Amniotic stem cell (primary cell): ENCODE measurements at places on chromosomes 12 and 14.
A peak's percentile ranks its signal among the peaks of the same experiment; 100 is the strongest.

DNA sequence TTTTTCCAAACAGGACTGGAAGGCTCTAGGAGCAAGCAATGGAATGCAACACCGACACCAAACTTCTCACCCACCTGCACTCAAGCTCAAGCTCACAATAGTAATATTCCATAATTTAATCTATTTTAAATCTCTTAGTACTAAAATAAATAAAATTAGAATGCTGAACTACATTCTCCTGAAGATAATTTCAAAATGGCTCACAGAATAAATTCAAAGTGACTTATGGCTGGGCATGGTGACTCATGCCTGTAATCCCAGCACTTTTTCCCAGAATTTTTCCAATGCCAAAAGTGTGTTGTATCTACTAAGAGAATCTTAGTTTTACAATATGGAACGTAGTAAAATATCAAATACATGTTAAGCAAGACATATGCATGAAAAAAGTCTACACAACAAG is 31.5 kb downstream of the DUSP16 start:
- DNase-seq: no peak

- no peak for DNase-seq
Measured at GRCh38 chr14:34981743-34982420, 910 bp upstream of the SRP54 start.

GRCh38 chr12:82474181-82474797 is 116.0 kb downstream of the METTL25 start:
- no peak for DNase-seq

DNA sequence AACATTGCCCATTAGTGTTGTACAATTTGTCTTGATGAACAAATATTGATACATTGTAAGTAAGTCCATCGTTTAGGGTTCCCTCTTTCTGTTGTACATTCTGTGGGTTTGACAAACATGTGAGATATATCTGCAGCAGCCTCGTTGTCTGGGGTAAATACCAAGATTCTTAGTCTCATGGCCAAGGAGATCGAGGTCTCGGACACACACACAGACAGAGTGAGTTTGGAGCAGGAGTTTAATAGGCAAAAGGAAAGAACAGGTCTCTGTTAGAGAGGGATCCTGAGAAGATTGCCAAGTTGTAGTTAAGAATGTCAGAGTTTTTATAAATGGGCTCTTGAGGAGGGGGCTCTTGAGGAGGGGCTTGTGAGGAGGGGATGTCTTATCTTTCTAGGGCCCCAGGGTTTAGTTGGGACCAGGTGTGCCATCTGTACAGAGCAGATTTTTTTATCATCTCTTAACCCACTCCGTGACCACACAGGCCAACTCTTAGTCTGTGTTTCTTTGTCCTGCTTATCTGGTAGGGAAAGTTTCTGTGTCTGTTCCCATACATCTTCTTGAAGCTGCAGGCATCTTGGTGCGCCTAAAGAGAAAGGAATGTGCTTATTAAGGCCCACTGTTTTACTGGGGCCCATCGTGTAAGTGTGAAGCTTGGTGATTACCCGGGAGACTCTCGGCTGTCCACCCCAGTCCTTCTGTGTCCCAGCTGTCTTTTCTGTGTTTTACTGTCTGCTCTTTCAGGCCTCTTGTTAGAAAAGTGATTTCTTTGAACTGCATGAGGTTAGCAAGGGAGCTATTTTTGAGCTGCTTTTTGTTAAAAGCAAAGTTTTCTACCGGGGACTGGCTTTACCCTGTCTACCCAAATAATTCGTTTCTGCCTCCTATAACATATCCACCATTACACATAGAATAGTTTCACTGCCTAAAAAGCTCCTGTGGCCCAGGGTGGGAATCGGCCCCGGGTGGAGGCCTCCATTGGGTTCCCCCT is 22.4 kb upstream of the CLEC2D start:
- DNase-seq: no peak

GRCh38 chr12:104975587-104976343 is 10.4 kb upstream of the NOPCHAP1 start:
- DNase-seq: peak; percentile 9

DNA sequence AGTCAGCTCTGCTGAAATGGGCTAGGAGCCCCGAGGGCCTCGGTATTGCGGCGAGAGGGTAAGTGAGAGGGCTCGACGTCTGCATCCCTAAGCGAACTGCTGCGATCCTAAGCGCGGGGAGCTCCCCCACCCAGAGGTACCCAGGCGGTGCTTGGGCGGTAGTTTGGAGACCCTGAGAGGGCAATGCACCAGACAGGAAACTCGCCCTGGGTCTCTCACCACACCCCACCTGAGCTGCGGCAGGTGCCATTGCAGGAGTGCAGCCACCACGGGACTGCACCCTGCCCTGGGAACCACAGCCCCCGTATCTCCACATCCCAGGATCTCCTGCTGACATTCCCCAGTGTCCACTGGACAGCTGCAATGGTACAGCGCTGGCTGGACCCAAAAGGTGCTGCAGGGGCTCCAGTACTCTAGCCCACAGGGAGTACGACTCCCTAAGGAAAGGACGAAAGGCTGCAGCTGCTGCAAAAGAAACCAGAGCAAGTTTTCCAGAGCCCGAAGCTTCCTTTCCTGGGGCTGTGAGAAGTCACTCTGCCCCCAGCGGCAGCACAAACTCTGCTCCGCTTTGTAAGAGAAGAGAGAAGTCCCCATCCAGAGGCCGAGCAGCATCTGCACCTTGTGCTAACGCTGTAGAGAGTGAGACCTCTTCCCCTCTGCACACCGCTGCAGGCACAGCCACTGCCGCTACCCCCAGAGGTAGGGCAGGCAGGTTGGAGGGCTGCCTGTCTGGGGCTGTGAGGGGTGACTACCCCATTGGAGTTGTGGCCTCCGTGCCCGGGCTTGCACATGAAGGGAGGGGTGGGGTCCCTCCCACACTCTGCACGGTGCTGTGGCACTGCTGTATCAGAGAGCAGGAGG is 31.1 kb upstream of the MON2 start:
- peak; percentile 33 for DNase-seq

DNA sequence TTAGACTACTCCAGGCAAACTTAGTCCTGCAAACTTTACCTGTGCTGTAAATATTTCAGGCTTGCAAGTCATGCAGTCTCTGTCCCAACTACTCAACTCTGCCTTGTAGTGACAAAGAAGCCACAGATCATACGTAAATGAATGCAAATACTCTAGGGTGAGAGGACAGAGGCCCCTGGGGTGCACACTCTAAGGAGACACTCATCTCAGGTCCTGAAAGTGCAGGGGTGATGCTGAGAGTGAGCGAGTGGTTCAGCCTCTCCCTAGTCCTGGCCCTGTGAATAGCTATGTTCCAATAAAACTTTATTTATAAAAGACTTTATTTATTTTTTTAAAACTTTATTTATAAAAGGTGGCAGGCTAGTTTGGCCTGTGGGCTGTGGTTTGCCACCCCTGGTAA is 34.9 kb downstream of the HCAR2 start:
- no peak for DNase-seq

GRCh38 chr12:26091822-26092221 is 33.0 kb downstream of the BHLHE41 start:
- no peak for DNase-seq

DNA sequence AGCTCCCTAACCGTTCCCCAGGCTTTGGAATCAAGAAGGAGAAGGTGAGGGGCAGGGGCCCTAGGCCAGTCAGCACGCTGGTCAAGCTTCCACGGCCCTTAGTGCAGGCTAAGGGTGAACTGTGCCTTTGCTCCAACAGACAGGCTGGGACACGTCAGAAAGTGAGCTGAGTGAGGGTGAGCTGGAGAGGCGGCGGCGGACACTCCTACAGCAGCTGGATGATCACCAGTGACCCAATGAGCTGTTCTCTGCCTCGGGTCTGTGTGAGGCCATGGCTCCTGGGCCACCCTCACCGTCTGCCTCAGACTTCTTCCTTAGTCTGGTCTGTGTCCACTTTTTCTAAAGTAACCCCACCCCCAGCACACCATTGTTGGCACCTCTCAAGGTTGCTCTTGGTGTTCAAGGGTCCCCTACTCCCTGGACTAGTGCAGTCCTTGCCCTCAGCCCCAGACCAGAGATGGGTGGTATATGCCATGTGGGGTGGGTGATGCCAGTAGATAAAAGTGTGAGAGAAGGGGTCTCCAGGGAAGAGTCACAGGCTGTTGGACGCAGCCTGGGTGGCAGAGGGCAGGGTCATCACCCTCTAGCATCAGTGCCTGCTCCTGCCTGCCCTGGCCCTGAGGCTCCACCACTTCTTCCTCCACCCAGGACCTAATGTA is 20.7 kb downstream of the PRPF40B start:
- DNase-seq: no peak

DNA sequence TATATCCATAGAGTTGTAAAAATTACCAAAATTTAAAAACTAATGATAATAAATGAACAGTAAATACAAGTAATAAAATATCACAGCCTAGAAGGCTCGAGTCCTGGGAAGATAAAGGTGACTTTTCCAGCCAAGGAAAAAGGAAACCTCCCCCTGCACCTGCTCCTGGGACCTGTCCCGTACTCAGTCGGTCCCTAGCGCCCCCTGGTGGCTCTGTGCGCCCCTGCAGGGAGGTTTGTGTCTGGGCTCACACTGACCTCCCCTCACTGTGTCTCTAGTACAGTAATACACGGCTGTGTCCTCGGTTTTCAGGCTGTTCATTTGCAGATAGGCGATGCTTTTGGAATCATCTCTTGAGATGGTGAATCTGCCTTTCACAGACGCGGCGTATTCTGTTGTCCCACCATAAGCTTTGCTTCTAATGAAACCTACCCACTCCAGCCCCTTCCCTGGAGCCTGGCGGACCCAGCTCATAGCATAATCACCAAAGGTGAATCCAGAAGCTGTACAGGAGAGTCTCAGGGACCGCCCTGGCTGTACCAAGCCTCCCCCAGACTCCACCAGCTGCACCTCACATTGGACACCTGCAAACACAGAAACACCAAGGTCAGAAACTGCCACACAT is 1030.4 kb downstream of the TMEM121 start:
- DNase-seq: no peak

DNA sequence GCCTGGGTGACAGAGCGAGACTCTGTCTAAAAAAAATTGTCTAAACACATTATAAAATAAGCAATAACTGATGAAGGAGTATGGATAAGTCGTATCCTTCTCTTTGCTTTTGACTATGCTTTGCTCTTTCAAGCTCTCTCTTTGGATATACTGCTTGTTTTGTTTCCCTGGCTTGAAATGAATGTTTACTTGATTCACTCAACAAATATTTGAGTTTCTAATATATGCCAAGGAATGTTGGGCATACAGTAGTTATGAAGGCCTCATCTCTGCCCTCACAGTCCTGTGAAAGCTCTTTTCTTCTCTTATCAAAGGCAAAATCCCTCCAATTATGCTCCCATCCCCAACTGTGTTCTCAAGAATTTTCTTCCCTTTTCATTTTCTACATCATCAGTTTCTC is 123.5 kb downstream of the PTPRR start:
- DNase-seq: no peak

DNA sequence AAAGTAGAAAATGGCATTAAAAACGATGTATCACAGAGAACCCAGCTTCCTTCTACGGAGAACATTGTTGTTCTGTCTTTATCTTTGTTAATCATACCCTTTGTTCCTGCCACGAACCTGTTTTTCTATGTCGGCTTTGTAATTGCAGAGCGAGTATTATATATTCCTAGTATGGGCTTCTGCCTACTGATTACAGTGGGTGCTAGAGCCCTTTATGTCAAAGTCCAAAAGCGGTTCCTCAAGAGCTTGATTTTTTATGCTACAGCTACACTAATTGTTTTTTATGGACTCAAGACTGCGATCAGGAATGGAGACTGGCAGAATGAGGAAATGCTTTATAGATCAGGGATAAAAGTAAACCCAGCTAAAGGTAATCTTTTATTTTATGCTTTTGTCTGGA is 209.6 kb downstream of the TMTC2 start:
- DNase-seq: no peak

DNA sequence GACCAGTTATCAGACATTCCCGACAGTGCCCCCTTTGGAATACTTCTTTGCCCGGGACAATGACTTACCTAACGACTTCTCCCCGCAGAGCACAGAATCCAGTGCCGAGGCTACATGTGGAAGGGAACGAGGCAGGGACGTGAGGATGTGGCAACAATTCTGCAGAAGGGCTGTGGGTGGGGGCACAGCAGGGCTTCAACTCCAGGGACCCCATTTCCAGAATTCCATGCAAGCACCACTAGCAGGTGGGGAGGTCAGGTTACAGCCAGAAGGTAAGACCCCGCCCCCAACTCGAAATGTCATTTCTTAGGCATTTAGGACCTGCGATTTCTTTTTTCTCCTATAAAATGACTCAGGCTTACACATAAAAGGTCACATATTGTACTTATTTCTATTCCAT is 207.9 kb downstream of the TMEM132C start:
- no peak for DNase-seq

DNA sequence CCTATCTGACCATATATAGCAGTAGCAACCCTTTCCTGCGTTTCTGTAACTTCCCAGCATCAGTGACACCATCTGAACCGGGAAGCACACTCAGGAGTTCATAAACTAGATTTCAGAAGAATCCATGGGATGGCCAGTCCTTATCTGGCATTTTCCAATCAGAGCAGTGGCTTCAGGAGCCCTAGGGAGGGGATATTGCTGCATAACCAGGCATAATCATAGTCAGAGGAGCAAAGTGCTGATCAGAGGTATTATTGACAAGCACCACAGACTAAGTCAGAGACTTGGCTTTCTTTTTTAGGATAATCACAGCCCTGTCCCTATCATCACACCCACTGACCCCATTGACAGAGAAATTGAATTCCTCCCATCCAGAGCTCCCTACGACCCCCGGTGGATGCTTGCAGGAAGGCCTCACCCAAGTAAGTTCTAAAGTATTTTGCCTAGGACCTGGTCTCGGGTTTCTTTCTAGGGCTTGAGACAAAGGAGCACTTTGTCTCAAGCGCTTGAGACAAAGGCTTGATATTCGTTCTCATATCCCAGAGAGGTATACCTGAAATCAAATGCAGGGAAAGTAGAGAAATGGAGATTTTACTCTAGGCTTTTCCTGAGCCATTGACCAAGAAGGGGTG is 55.1 kb downstream of the FOXN4 start:
- DNase-seq: no peak

GRCh38 chr14:101472518-101472849 is 88.8 kb upstream of the DIO3 start:
- DNase-seq: no peak

GRCh38 chr12:2743478-2743877 is 51.3 kb upstream of the FKBP4 start:
- no peak for DNase-seq

DNA sequence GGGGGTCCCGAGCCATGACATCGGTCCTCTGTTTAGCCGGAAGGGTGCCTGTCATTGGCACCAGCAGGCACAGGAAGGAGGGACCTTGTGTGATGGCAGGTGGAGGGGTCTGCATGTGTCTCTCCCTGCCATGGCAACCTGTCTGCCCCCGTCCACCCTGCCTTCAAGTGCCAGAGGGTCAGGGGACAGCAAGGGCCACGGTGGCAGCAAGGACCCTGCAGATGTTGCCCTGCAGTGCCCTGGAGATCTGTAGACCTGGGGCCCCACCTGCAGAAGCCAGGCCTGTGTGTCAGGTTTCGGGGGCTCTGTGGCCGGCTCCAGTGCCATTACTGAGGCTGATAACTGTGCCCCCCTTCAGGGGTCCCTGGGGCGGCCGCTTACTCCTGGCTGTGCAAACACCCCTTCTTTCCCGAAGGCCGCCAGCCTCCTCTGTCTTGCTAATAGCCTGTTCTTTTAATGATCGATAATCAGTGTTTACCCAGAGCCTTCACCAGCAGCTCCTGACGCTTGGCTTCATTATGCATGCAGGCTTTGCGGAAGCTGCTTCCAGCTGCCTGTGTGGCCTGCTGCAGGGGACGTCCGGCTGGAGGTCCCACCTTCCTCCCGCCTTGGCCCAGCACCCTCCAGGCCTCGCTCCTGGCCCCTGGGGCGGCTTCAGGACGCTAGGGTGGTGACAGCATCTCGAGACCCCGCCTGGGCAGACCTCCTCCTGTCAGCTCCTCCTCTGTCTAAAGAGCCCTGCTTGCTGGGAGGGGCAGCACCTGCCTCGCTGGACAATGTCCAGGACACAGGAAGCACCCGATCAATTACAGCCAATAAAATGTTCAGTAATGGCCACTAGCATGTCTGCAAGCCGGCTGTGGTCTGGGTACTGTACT is 153.0 kb downstream of the KIF26A start:
- DNase-seq: no peak
